ENCODE measurements at places on chromosomes 1 and 21.

DNA sequence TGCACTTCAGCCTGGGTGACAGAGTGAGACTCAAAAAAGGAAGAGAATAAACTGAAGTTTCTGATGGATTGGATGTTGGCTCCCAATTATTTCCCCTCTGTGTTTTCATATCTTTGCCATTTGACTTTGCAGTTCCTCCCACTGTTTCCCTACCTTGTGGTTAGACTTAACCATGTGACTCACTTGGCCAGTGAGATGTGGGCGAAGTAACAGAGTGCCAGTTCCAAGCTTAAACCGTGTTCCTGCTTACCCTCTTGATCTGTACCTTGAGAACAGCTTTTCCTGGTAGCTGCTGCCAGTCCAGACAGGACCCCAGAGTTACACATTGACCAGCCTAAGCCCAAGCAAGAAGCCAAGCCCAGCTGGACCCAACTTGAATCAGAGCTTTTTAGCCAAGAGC, 323.4 kb downstream of the LTN1 start:
- no peaks in the 10 kb centered on the region for H3K36me3 ChIP-seq
- H3K27ac ChIP-seq: no peak overlapping the region
- H3K27me3 ChIP-seq: no peaks in the 10 kb centered on the region
- H3K4me1 ChIP-seq: no peaks in the 10 kb centered on the region

DNA sequence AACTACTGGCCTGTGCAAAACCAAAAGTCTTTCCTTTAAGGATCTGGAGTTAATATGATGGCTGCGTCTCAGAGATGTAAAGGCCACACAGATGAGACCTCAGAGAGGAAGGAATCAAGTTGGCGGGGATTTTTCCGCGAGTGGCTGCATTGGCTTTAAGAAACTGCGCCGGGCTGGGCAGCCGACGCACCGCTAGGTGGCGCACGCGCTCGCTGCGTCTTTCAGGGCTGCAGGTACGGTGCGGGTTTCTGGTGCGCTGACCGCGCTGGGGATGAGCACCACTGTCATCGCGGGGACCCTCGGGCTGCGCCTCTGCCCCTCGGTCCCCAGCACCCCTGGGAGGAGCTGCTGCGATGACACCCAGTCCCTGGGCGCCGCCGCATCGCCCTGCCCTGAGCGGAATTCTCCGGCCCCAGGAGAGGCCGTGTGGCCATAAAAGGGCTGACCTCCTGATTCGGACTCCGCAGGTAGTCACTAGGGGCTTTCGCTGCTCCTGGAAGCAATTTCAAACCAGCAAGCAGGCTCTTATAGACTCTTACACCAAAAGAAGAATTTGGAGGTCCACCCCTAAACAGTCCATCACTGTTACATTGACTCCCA, 241.0 kb downstream of the KCNJ6 start:
- peaks cover 2% of the 10 kb centered on the region for H3K4me1 ChIP-seq
- H3K36me3 ChIP-seq: no peaks in the 10 kb centered on the region
- H3K27me3 ChIP-seq: peaks cover 45% of the 10 kb centered on the region
- DNase-seq: peak; percentile 64
- H3K4me3 ChIP-seq: no peak overlapping the region

DNA sequence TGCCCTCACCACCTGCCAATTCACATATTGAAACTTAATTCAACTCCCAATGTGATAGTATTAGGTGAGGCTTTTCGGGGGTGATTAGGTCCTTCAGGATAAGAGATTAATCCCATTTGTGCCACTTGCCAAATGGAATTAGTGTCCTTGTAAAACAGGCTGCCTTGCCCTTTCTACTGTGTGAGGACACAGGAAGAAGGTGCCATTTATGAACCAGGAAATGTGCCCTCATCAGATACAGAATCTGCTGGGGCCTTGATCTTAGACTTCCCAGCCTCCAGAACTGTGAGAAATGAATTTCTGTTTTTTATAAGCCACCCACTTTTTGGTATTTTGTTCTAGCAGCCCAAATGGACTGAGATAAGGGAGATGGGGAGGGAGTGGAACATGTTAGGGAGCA, 39.1 kb upstream of the AGL start:
- DNase-seq: no peak
- H3K36me3 ChIP-seq: no peaks in the 10 kb centered on the region
- H3K27ac ChIP-seq: no peak overlapping the region
- no peaks in the 10 kb centered on the region for H3K27me3 ChIP-seq
- no peak overlapping the region for H3K4me3 ChIP-seq

DNA sequence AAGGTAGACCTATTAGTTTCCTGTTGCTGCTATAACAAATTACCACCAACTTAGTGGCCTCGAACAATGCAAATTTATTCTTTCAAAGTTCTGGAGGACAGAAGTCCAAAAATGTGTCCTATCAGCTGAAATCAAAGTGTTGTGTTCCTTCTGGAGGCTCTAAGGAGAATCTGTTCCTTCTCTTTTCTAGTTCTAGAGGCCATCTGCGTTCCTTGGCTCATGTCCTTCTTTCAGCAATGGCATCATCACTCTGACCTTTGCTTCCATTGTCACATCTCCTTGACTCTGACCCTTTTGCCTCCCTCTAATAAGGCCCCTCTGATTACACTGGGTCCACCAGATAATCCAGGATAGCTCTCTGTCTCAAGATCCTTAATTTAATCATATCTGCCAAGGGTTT, 1.2 kb upstream of the MR1 start:
- H3K27ac ChIP-seq: no peak overlapping the region
- no peak overlapping the region for H3K4me3 ChIP-seq
- no peaks in the 10 kb centered on the region for H3K36me3 ChIP-seq
- H3K27me3 ChIP-seq: no peaks in the 10 kb centered on the region
- H3K4me1 ChIP-seq: peaks cover 6% of the 10 kb centered on the region

GRCh38 chr1:178031856-178032320, 62.0 kb upstream of the RASAL2 start:
- H3K27ac ChIP-seq: no peak overlapping the region
- DNase-seq: peak; percentile 43
- H3K36me3 ChIP-seq: no peaks in the 10 kb centered on the region
- H3K27me3 ChIP-seq: peaks cover 16% of the 10 kb centered on the region
- no peak overlapping the region for H3K4me3 ChIP-seq

DNA sequence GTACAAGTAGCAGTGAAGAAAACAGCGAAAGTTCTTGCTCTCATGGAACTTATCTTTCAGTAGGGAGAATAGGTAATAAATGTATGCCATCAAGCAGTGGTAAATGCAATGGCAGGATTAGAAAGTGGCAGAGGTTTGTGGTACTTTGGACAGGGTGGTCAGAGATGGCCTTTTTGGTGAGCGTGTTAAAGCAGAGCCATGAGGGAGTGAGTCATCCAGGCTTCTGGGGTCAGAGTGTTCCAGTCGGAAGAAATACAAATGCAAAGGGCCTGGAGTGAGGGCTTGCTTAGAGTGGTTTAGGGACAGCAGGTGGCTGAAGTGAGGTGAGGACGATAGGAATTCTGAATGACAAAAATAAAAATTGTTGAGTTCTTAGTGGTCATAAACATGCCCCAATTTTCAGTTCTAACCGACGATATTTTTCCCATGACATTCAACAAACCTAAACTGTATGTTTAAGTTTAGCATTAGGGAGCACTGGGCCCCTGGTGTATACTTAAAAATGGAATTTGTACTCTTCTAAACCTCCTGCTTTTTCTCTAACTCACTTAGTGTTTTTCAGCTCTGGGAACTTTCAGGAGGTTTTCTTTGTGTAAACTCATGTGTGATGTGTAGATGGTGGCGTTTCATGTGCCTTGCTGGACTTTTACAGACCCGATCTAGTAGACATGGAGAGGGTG, 78.2 kb downstream of the MACF1 start:
- peaks cover 16% of the 10 kb centered on the region for H3K4me1 ChIP-seq
- peaks cover 20% of the 10 kb centered on the region for H3K36me3 ChIP-seq
- no peaks in the 10 kb centered on the region for H3K27me3 ChIP-seq
- H3K27ac ChIP-seq: peak overlapping the region; percentile 66
- no peak for DNase-seq

DNA sequence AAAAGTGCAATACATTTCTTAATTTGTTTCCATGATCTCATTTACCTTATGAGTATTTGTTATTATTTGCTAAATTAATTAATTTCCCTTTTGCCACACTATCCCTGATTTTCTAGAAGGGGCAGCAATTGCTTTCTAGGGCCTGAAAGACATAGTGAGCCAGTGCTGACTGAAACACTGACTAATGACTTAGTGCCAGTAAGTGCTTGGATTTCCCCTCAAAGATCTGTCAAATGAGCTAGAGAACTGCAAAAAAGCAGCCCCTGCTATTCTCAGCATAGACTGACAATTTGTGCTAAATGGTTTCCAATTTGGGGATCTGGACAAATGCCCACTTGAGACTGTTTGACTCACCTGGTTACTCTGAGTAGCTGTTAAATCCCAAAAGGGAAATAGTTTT, 35.6 kb upstream of the USH2A start:
- H3K27ac ChIP-seq: no peak overlapping the region
- H3K4me3 ChIP-seq: no peak overlapping the region
- H3K4me1 ChIP-seq: peaks cover 47% of the 10 kb centered on the region
- no peaks in the 10 kb centered on the region for H3K36me3 ChIP-seq
- DNase-seq: no peak

GRCh38 chr1:28790377-28791035, 21.5 kb upstream of the OPRD1 start:
- DNase-seq: no peak
- no peak overlapping the region for H3K27ac ChIP-seq
- no peaks in the 10 kb centered on the region for H3K36me3 ChIP-seq
- H3K4me1 ChIP-seq: peaks cover 5% of the 10 kb centered on the region

DNA sequence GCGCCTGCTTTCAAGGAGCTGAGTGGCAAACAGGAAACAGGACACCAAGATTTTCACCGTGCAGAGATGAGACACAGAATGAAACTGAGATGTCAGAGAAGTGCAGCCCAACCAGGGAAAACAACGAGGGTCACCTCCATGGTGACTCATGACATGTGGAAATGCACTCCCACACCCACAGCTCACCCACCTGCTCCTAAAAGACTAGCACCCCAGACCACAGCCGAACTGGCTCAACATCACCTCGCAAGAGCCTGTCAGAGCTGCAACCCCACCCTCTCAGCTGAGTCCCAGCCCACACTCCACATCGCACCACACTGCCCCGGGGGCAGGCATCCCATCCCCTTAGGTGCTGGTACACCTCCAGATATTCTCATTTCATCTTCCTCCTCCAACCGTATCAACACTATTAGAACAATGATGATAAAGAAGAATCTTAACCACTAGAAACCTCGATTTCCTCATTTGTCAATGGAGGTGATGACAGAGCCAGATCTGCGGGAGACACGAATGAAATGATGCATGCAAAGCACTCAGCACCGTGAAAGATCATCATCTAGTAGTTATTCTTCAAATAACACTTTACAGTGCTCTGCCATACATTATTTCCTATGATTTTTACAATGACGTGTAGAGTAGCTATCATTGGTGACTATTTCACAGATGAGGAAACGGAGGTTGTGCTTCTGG, 103.2 kb downstream of the DMRTB1 start:
- H3K4me3 ChIP-seq: no peak overlapping the region
- peaks cover 27% of the 10 kb centered on the region for H3K27me3 ChIP-seq
- H3K36me3 ChIP-seq: no peaks in the 10 kb centered on the region
- H3K27ac ChIP-seq: no peak overlapping the region

DNA sequence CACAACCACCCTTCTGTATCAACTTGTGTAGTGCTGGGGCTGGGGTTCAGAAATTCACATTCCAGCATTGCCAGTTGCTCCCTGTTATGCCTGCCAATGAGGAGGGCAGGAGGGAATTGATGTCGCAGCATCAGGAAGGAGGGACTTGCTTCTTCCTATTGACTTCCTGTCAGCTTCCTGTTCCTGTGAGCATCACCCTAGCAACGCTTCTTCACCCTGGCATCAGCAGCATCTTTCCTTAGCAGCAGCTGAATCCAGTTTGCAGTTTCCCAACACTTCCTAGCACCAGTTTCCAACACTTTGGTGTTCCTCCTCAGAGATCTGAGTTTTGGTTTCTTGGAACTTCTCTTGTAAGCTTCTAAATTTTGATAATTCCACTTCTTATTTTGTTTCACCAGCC, 8.9 kb upstream of the TRIM62 start:
- no peaks in the 10 kb centered on the region for H3K4me1 ChIP-seq
- DNase-seq: no peak
- no peaks in the 10 kb centered on the region for H3K36me3 ChIP-seq
- no peak overlapping the region for H3K4me3 ChIP-seq

GRCh38 chr1:228735871-228736586, 750 bp downstream of the RHOU start:
- H3K27me3 ChIP-seq: peaks cover 8% of the 10 kb centered on the region
- peaks cover 22% of the 10 kb centered on the region for H3K36me3 ChIP-seq
- peak overlapping the region; percentile 98 for H3K27ac ChIP-seq
- DNase-seq: peak; percentile 14

DNA sequence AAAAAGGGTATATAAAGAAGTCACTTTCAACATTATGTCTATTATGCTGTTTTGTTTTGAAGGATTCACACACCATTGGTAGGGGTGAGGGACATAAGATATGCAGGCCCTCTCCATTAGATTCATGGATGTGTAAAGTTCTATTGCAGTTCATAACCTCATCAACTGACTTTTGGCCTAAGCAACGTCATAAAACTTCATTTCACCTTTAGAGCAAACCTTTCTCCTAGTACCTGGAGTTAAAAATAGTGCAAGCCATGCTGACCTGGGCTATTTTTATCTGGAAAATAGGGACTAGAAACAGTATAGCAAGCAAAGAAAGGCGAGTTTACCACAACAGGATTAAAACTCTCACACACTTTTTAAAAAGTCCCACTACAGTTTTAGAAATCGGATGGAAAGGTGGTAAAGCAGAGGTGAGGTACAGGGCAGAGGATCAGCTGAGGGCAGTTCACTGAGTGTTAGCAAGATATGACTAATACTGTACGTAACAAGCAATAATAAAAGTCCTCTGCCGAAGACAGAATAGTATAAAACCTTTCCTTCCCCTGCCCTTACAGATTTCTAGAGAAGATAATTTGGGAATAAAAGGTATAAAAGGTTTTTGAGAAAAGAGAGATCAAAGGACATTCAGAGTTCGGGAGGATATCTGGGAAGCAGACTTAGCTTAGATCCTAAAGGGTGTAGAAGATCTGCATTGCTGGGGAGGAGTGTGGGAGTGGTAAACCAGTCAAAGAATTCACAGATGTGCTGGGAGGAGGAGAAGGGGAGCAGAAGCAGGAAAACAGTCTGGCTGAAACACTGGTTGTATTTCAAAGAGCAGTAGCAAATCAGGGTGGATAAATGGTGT, 14.3 kb downstream of the EGLN1 start:
- H3K4me1 ChIP-seq: peaks cover 1% of the 10 kb centered on the region
- no peak overlapping the region for H3K4me3 ChIP-seq
- no peak for DNase-seq
- H3K36me3 ChIP-seq: peaks cover under 1% of the 10 kb centered on the region

GRCh38 chr1:51266181-51266580, 30.1 kb downstream of the RNF11 start:
- peaks cover 11% of the 10 kb centered on the region for H3K4me1 ChIP-seq
- no peak for DNase-seq
- H3K36me3 ChIP-seq: peaks cover 8% of the 10 kb centered on the region

- DNase-seq: no peak
- no peak overlapping the region for H3K27ac ChIP-seq
- no peak overlapping the region for H3K4me3 ChIP-seq
- no peaks in the 10 kb centered on the region for H3K27me3 ChIP-seq
Observed at GRCh38 chr1:1085911-1086841, 12.1 kb upstream of the RNF223 start.
